ENCODE measurements at places on chromosomes 3 and 15. TPM values are rescaled to one million over a fixed set of nuclear protein-coding genes. Genes with fewer than 3 reads are reported as not detected.

GRCh38 chr3:4416961-4417360 is 50.1 kb downstream of the SUMF1 start:
- no peak for DNase-seq

- no peak for DNase-seq
Measured at GRCh38 chr3:75180945-75181298, 483.2 kb upstream of the FRG2C start.

The FOXL2 gene
- 5.3 TPM for total RNA-seq

DNA sequence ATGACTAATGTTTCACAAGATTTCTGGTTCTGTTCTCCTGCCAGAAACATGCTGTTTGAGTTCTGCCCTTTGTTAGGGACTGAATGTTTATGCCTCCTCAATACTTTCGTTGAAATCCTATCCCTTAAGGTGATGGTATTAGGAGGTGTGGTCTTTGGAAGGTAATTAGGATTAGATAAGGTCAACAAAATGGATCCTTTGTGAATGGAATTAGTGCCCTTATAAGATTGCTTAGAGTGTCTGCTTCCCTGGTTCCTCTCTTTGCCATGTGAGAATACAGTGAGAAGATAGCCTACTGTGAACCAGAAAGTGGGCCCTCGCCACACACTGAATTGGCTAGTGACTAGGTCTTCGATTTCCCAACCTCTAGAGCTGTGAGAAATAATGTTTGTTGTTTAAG is 621.4 kb upstream of the ALCAM start:
- no peak for DNase-seq

DNA sequence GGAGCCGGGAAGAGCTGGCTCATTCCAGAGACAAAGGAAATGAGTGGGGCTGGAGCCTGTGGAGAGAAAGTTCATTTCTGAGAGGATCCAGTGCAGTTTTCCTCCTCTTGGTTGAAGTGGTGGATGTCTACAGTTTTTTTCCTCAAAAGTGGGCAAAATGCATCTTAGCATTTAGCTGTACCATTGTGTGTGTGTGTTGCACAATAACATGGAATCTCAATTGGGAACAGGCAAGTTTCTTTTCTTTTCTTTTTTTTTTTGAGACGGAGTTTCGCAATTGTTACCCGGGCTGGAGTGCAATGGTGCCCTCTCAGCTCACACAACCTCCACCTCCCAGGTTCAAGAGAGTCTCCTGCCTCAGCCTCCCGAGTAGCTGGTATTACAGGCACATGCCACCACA is 101.5 kb upstream of the UBE2E1 start:
- no peak for DNase-seq

DNA sequence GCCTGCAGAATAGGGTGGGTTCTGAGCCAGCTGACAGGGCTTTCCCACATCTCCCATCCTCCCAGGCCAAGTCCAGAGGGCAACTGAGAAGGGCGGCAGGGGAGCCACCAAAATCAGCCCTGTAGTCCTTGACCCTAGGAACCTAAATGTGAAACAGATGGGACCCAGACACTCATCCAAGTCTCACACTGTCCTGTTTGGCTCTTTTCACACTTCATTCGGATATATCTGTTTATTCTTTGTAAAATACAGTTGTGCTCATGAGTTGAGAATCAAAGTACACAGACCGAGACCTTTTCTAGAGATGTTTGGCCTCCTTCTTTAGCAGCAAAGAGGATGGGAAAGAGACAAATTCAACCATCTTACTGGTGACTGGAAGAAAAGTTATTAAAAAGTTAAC is 348.4 kb downstream of the MECOM start:
- no peak for DNase-seq

DNA sequence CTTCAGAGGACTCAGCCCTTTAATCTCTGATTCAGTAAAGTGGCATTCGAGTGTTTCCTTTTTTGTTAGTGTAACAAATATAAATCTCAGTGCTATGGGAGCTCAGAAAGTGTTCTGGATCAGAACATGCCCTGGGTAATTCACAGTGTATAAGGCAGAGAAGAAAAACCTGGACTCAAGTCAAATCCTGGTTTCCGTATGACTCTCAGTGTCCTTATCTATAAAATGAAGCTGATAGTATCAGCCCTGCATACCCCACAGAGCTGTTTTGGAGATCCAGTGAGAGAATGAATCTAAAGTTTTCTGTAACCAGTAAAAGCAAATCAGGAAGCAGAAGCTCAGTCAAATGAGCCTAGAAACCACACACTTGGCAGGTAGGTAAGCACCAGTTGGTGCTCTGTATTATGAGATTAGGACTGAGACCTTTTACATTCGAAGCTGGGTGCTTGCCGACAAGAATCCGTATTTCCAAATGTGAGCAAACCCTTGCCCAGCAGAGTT is 67.2 kb downstream of the IL1RAP start:
- DNase-seq: peak; percentile 45

GRCh38 chr3:156321945-156322344 is 201.6 kb downstream of the KCNAB1 start:
- no peak for DNase-seq

The HDDC3 gene
- total RNA-seq: 11.3 TPM

GRCh38 chr3:36372534-36372935 is 7.8 kb upstream of the STAC start:
- DNase-seq: no peak

The GOLGA6D gene
- total RNA-seq: 1.9 TPM

The ROPN1 gene
- total RNA-seq: 1.4 TPM

GRCh38 chr3:183319371-183319770 is 66.3 kb downstream of the B3GNT5 start:
- DNase-seq: no peak

The CLN6 gene
- total RNA-seq: 9.6 TPM

The MASP1 gene
- 7.2 TPM for total RNA-seq

The HLTF gene
- total RNA-seq: 52.0 TPM

GRCh38 chr15:63191895-63192618 is 2.7 kb downstream of the RAB8B start:
- no peak for DNase-seq

The NR2E3 gene
- not detected for total RNA-seq

The PLCD1 gene
- total RNA-seq: 31.1 TPM

The BAHD1 gene
- 5.8 TPM for total RNA-seq

- no peak for DNase-seq
Measured at GRCh38 chr3:194168994-194169393, 33.0 kb downstream of the HES1 start.

GRCh38 chr3:188913084-188913483 is 258.7 kb upstream of the TPRG1 start:
- no peak for DNase-seq

DNA sequence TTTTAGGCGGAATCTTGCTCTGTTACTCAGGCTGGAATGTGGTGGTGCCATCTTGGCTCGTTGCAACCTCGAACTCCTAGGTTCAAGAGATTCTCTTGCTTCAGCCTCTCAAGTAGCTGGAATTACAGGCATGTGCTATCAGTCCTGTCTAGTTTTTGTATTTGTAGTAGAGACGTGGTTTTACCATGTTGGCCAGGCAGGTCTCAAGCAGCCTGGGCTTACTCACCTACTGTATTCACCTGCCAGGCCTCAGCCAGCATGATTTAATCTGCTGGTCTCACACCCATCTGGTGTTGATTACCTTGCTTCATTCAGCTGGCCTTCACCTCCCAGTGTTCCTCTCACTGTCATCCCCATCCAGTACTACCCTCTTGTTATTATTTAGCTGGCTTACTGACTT is 102.0 kb downstream of the IL12A start:
- DNase-seq: no peak

- DNase-seq: no peak
Measured at GRCh38 chr3:140995881-140996280, 54.2 kb downstream of the SLC25A36 start.

DNA sequence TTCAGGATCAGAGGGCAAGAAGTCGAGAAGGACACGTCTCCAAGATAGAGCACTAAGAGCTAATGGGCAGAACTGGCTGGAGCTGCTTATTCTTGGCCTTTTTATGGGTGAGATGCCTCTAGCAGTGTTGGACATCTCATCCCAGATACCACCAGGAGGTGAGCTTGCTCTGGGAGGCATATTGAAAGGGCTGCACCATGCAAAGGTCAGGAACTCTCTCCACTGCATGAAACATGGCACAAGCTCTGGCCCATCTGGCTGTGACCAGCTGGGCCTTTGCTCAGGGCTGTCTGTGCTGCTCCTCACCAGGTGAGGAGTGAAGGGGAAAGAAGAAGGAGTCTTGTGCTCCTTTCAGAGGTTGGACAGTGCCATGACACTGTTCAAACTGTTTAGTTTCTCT is 188.7 kb downstream of the THSD4 start:
- DNase-seq: no peak

GRCh38 chr3:110995461-110996231 is 76.0 kb upstream of the NECTIN3 start:
- no peak for DNase-seq

All from umbilical cord (tissue), 2 donors.